ENCODE measurements at places on chromosomes 16 and 17. TPM values are rescaled to one million over a fixed set of nuclear protein-coding genes. Genes with fewer than 3 reads are reported as not detected.

- no peak for DNase-seq
These were observed 92.8 kb upstream of the ZNF469 start for GRCh38 chr16:88289968-88290401.

DNA sequence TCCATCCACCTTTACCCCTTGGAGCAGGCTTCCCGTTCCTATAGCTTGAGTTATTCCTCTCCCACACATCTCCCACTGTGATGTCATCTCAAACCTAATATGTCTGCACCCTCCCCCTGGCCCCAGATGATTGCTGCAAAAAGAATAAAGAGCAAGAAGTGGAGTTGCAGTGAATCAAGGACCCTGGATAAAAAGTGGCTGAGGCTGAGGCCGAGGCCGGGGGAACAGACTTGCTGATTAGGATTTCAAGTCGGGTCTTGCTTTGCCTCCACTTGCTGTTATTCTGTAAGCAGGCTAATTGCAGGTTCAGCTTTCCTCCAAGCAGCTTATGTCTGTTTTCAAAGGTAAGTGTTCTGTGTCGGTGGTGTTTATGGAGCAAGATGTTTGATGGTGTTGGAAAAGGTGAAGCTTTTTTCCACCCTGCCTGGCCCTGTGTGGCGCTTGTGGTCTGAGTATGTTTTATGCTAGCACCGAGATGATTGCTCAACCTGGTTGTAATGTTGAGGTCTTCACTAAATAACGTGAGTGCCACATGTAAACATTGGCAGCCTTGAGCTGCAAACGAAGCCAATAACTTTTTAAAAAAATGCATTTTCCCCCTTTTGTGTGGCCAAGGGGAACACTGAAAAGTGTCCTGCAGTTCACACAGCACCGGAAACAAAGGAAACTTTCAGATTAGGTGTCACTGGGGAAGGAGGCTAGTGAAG lies 15.4 kb downstream of the HS3ST3B1 start:
- DNase-seq = no peak

GRCh38 chr16:10776280-10776679 lies 32.6 kb downstream of the NUBP1 start:
- DNase-seq = no peak

DNA sequence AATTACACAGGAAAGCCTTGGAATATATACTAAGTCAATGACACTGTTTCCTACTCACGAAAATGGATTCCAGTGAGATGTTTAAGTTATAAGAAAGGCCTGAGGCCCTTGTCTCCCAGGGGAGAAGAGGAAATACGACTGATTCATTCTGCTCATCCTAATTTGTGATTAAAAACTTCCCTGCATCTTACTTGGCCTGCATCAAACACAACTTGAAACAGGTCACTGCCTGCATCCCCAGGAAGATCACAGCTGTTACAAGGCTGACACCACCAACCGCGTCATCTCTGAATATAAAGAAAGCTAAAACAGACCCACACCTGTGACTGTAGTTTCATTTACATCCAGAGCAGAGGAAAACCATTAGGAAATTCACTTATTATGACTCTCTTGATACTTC lies 121.9 kb downstream of the DNAH3 start:
- no peak for DNase-seq

DNA sequence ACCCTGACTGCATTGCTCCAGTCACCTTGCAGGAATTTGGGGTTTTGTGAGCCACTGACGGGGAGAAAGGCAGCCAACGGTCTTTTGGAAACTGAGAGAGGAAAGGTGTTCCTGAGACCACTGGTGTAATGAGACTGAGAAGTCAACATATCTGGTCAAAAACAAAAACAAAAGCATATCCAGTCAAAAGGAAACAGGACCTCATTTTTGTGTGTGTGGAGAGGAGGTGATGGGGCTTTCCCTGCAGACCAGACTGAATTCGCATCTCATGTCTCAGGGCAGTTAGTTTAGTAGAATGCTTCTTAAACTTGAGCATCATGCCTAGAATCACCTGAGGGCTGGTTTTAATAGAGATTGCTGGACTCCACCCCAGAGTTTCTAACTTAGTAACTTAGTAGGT lies 198.4 kb downstream of the COPRS start:
- DNase-seq = no peak

- no peak for DNase-seq
These were observed 22.5 kb downstream of the MYH10 start for GRCh38 chr17:8608001-8608400.

DNA sequence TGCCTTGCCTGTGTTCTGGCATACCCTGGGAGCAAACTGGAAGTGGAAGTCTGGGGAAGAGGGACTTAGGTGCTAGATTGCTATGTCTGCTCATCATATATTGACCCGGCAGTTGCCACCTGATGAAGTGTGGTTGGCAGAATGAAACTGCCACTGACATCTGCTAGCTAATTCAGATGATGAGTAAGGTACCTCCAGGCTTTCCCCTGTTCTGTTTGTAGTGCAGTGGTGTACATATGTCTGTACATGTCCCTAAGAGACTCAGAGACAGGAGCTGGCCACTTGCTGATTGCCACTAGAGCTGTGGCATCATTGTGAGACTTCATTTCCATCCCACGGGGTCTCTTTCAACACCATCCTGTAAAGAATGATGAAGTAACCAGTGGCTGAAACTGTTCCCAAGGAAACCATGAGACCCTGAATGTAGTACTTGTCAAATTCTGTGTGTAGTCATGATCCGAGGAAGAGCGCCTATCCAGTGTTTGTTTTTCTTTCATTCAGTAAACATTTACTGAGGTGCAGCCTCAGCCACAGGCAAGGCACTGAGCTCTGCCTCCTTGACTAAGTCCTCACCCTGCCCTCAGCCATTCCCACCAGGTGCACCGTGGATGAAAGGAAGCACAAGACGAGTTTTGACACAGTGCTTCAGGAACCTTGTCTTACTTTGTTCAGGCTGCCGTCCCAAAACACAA lies 13.2 kb downstream of the CLUAP1 start:
- no peak for DNase-seq

- no peak for DNase-seq
These were observed 199.4 kb downstream of the PHKB start for GRCh38 chr16:47660540-47660939.

DNA sequence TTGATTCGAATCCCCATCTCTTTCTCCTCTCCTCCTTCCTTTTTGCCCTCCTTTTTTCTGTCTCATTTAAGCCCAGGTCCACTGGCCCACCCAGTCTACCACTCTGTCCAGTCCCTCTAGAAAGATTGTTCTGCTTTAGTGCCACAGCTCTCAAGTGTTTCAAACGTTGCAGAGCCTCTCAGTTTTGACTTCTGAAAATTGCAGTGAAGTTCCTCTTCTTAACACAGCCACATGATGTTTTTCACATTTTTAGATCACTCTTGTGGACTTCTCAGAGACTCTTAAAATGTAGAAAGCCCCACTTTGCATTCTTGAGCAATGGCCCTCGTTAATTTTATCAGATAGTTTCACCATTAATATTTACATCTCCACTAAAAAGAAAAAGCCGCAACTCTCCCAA lies 253.1 kb downstream of the HAPSTR1 start:
- DNase-seq = no peak

DNA sequence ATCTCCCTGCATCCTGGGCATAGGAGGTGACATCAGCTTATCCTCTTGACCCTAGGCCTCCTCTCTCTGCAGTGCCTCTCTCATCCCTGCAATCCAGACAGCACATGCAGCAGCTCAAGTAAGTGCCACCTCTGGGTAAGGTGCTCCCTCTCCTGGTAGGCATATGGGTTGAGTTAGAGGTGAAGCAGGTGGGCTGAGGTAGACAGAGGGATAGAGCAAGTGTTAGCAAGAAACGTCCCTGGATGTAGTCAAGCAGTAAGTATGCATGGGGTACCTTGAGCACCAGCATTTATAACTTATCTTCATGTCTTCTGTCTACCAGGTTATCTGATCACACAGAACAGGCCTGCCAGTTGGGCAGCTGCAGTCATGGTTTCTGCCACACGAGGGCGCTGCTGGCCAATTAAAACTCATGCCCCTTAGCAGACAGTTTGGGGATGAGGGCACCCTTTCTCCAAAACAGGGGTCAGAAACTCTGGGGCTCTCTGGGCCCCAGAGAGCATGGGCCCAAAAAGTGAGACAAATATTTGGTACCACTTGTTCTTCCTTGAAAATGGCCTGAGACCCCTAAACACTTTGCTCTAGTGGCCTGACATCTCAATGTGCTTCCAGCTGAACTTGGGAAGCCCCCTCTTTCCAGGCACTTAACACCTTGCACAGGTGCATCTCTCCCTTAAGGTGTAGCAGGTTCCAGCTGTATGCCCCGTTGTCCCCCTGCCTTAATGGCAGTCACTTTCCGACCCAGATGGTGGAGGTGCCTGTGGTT lies 59.8 kb downstream of the NEUROD2 start:
- peak; percentile 67 for DNase-seq

GRCh38 chr17:21140911-21141310 lies 14.1 kb downstream of the DHRS7B start:
- no peak for DNase-seq

GRCh38 chr17:48715496-48716399 lies 6.6 kb downstream of the PRAC1 start:
- DNase-seq = no peak

DNA sequence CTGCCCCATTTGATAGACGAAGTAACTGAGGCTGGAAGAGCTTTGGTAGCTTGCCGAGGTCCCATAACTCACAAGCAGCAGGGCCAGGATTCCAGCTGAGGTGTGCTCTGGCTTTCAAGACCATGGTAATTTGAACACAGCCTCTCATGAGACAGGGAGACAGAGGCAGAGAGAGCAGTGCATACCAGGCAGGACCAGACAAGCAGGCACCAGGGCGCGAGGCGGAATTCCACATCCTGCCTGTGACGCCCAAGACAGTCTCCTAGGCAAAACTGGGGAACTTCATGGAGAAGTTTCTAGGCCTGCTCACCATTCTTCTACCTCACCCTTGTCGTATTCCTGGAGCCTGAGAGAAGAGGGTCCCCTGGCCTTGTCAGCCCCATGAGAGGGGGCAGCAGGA lies 19.2 kb downstream of the SDK2 start:
- no peak for DNase-seq

DNA sequence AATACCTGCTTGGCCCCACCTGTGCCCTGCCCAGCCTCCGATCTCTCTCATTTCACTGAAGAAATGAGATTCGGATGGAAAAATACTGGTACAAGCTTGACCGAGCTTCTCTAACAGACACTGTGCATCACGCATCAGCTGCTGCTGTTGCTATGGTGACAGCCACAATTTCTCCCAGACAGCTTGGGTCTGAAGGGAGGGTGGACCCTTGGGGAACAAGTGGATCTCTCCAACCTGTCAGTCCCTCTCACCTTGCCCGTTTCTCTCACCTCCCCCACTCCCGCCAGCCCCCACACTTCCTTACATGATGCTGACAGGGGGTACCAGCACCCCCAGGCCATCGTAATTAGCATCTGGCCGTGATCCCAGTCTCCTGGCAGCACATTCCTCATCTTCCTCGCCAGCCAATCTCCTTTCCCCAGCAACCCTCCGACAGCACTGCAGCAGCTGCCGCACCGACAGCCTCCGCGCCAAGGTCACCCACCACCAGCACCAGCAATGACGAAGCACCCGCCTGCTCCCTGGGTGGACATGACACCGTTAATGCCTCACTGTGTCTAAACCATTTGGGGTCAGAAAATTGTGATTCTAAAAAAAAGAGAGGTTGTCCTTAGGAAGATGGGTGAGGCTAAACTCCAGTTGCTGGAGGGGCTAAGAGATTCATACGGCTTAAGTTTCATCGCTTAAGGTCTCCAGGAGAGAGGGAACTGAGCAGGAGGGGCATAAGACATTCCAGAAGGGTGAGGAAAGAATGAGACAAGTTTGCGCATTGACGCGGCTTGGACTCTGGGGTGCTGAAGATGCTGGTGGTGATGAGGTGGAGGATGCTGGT lies 58.6 kb upstream of the TNRC6A start:
- DNase-seq = peak; percentile 37

DNA sequence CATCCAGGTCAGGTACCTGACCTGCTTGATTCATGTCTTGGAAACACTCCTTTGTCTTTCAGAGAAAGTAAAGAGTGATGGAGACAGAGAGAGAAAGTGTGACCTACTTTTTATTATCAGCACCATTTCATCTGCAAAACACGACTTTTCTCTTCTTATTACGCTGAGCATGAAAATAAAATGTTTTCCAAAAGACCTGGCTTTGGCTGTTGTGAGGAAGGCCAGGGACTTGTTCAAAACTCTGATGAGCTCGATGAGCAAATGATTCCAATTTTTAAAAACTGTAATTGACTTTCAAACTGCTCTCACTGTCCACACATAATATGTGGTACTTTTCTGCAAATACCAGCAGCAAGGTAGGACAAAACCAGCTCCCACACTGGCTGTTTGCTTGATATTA lies 679.9 kb downstream of the MAF start:
- DNase-seq = no peak

DNA sequence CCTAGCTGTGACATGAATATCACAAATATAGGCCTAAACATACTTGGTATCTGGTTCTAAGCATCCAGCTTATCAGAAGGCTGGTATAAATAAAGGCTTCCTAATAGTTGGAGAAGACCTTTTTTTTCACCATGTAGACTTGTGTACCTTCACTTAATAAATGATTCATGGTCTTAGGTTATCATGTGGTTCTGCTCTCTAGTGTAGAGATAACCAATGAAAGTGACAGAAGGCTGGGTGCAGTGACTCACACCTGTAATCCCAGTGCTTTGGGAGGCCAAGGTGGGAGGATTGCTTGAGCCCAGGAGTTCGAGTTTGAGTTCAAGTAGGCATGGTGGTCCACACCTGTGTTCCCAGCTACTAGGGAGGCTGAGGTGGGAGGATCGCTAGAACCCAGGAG lies 3.1 kb downstream of the DDX19A start:
- no peak for DNase-seq

DNA sequence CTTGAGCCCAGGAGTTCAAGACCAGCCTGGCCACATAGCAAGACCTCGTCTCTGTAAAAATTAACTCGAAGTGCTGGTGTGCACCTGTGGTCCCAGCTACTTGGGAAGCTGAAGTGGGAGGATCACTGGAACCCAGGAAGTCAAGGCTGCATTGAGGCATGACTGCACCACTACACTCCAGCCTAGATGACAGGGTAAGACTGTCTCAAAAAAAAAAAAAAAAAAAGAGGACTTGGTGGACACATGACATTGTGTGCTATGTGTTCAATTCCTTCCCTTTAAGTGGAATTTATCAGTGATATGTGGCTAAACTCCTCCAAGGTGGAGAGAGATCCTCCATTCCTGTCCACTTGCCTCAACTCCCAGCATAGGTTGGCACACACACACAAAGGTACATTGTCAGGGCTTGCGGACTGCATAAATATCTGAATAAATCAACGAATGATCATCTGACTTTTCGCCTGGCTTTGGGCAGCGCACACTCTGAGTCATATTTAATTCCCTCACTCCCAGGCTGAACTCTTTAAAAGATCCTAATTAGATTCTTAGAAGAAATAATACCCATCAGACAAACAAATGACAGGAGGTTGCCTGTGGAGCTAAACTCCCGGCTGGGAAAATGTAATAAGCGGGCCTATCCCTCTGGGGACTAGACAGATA lies 25.0 kb upstream of the SYT17 start:
- no peak for DNase-seq

Gene NPB
- total RNA-seq = 1.2 TPM

Gene CDH8
- total RNA-seq = 39.9 TPM

Gene RAC3
- total RNA-seq = 110 TPM

Gene APOBR
- total RNA-seq = under 0.01 TPM

Gene GP1BA
- not detected for total RNA-seq

Gene KRTAP2-3
- total RNA-seq = not detected

All from frontal cortex (tissue), 4 donors.